Gastroesophageal sphincter (tissue), 4 donors: ENCODE measurements at places on chromosomes 7 and 10. TPM values are rescaled to one million over a fixed set of nuclear protein-coding genes. Genes with fewer than 3 reads are reported as not detected.

The STAMBPL1 gene
- total RNA-seq = 19.9 TPM

The ASB10 gene
- total RNA-seq = not detected

The NT5C2 gene
- total RNA-seq = 63.4 TPM

The GLI3 gene
- total RNA-seq = 7.3 TPM

The COL1A2 gene
- 369 TPM for total RNA-seq

The NUDT13 gene
- 3.9 TPM for total RNA-seq

The TEX47 gene
- not detected for total RNA-seq

The ERCC6 gene
- total RNA-seq = 10.0 TPM
